Activated CD4-positive, alpha-beta memory T cell treated with anti-CD3 and anti-CD28 coated beads for 36 hours (primary cell): ENCODE measurements at places on chromosomes 7 and 10. TPM values are rescaled to one million over a fixed set of nuclear protein-coding genes. Genes with fewer than 3 reads are reported as not detected.
A peak's percentile ranks its signal among the peaks of the same experiment; 100 is the strongest.

CCDC186 gene
- total RNA-seq: 12.6 TPM

DNA sequence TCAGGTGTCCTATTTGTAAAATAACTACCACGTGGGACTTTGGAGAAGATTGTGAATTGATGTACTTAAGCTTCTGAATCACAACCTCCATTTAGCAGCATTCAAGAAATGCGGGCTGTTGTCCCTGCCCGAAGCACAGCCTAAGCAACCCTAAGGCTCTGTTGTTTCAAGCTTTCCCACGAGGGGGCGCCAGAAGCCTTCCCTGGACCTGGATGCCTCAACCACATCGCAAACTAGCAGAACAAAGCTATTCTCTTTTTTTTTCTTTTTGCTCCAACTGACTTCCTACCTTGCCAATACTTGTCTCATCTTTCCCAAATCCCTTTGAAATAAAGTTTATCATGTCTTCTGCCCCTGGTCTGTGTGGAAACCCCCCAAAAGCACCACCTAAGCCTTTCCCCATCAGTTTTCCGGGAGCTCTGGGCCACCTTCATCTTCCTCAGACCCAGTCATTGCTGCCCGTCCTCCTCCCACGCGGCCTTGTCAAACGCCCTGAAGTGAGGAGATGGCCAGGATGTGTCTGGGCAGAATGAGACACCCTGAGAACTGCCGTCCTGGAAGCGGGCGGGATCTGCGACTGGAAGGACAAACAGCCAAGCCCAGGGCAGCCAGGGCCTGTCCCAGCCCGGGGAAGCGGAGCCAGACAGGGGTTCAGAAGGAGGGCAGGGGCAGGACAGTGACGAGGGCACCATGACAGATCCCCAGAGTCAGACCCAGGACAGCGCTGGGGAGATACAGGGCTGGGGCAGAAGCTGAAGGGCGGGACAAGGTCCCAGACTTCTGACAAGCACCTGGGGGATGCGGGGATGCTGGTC lies 112.7 kb downstream of the SLIT1 start:
- peak; percentile 89 for DNase-seq

DNA sequence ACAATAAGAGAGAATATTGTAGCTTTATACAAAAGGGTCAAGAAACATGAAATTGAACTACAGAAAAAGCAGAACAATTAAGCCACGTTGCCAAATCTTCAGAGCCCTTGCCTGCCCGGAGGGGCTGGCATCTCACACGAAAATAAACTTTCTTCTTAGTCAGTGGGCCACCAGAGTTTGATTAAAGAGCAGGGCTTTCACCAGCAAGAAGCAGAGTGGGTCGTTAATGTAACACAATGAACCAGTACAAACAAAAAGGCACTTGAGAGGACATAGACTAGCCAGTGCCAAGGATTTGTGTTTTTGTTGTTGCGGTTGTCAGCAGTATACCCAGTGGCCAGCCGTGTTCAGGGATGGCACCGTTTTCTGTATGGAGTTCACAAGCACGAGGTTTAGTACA lies 155.4 kb downstream of the NRP1 start:
- no peak for DNase-seq

DNA sequence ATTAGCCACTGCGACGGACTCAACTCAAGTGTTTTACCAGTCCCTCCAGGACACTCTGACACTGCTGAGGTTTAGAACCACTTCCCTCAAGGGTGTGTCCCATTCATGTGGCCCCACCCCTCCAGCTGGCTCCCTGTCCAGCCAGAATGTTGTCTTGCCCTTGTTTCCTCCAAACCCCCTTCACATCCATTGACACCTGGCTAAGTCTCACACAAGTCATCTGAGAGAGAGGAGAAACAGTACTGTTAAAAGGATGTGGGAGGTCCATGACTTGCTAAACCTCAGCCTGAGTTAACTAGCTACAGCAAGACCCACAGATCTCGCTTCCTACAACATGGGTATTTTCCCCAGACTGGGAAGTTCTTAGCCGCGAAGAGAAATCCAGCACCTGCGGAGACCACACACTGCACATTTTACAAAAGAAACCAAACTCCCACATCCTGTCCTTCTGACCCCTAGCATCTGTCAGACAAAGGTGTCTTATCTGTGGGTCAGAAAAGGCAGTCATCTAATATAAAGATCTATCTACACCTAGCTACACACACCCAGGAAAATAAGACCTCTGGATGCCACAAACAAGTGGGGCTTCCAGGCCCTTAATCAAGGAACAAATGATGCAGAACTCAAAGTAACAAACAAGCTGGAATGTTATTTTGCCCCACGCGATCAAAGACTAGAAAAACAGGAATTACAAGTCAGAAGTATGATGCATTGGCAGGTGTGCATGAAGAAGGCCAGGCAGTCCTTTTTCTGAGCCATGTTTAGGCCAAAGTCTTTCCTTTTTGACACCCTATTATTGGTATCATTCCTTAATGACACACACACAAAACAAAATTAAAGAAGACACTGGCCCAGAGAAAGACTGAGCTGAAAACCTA lies 13.9 kb downstream of the OSBPL3 start:
- DNase-seq: peak; percentile 61

GRCh38 chr7:140349144-140349771 lies 49.1 kb downstream of the SLC37A3 start:
- DNase-seq: no peak

DNA sequence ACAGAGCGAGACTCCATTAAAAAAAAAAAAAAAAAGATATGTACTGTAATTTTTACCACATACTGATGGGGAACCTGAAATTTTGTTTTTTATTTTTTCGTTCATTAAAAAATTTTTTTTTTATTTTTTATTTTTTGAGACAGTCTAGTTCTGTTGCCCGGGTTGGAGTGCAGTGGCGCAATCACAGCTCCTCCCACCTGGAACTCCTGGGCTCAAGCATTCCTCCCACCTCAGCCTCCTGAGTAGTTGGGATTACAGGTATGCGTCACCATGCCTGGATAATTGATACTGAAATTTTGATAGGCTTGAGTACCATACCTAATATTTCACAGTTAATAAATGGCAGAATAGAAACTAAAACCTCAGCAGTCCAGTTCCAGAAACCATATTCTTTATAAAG lies 20.9 kb upstream of the HELLS start:
- DNase-seq: no peak
